Hepatic stellate cell (primary cell): ENCODE measurements at places on chromosomes 6 and 20.

DNA sequence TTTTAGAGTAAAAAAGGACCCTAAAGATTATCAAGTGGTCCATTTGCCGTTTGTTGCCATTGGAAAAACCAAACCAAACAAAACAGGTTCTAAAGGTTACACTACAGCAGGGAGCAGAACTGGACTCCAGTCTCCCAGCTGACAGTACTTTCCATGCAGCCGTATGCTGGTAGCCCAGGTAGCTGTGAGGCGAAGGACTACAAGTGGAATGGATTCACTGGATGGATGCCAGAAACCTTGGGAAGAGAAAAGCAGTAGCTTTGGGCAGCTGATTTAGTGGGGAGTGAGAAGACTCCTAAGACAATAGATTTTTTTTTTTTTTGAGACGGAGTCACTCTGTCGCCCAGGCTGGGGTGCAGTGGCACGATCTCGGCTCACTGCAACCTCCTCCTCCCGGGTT is 88.3 kb downstream of the SASH1 start:
- no peak for DNase-seq

DNA sequence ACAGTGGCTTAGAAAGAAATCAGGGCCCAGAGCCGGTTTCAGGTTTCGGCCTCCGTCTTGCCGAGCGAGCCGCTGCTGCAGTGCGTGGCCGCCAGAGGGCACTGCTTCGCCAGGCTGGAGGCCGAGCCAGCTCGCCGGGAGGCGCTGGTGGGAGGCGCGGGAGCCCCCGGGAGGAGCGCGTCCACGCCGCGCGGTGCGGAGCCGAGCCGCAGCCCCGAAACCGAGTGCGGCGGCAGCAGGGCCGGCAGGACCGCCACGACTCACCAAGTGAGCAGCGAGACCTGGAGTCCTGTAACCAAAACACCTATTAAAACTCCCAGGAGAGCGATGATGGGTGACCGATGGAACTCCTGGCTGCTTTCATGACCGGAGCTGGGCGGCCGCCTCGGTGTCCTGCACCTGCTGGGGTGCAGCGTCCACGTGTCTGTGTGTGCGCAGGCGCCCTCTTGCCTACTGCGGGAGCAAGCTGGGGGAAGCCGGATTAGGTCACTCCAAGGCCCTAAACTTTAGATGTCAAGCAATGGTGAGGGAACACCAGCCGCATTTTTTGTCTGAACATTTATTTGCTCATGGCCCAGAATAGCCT is 186.9 kb upstream of the UST start:
- DNase-seq = peak; percentile 68

- DNase-seq = no peak
Observed at GRCh38 chr6:149910721-149911151, 12.2 kb downstream of the RAET1G start.

GRCh38 chr6:1334684-1335083 is 22.8 kb downstream of the FOXQ1 start:
- no peak for DNase-seq

GRCh38 chr6:145469021-145469420 is 266.3 kb downstream of the EPM2A start:
- no peak for DNase-seq

DNA sequence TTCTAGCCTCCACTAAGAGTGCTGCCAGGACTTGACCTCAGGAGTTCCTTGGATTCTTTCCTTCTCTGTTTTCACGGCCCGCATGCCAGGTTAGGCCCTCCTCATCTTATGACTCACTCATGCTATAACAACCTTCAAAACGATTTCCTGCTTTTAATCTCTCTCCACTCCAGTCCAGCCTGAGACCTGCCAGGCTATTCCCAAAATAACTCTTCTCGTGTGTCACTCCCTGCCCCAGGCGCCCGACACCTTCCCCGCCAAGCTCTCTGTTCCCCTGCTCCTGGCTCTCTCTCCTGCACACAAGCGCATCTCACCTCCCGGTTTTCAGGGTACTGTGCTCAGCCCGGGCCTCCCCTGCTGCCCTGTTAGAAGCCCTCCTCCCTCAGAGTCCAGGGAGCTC is 64.1 kb upstream of the RPS6KA2 start:
- no peak for DNase-seq

- DNase-seq = no peak
Observed at GRCh38 chr6:159101656-159102055, 56.9 kb upstream of the TAGAP start.

DNA sequence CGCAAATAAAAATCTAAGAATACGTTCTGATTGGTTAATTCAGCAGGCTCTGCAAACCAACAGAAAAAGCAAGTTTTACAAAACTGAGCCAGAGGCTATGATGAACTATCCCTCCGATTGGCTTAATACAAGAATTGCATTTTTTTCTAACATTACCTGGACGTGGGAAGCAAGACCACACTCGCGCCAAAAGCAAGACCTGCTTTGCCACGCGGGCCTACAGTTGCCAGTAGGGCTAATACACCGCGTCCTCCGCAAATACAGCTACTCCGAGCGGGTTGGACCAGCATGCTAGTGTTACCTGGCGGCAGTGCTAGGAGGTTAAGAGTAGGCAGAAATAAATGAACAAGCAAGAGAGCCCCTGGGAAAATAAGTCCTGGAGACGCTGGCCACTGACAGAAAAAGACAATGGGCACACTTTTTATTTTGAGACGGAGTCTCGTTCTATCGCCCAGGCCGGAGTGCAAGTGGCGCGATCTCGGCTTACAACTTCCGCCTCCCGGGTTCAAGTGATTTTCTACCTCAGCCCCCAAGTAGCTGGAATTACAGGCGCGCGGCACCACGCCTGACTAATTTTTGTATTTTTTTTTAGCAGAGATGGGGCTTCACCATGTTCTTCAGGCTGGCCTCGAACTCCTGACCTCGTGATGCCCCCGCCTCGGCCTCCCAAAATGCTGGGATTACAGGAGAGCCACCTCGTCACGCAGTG is 131.9 kb upstream of the BTN3A2 start:
- no peak for DNase-seq

DNA sequence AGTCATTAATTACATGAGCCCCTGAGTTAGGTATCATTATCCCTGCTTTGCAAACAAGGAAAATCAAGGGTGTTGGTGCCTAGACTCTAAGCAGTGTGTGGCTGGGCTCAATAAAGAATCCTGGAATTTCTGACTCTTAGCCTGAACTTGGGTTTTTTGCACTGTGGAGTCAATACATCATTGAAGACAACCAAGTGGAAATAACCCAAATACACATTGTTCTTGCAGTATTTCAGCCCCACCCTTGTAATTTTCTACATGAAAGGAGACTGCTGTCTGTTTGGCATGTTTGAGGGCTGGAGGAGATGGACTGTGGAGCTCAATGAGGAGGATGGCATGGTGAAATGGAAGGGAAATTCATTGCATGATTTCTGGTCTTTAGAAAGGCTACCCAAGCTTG is 110.3 kb downstream of the CRYBG1 start:
- no peak for DNase-seq

- no peak for DNase-seq
Observed at GRCh38 chr20:31474758-31475427, at the start of the genes DEFB124 and REM1. Gene DEFB124 (minus strand): TSS chr20:31475127. CDS start chr20:31473013, 2,114 bp downstream. Gene REM1 (plus strand): TSS chr20:31475288. CDS start chr20:31476446, 1,158 bp downstream.

GRCh38 chr6:27931209-27931608 is 19.0 kb upstream of the OR2B2 start:
- DNase-seq = no peak

- no peak for DNase-seq
Observed at GRCh38 chr20:10524643-10525042, 89.5 kb downstream of the SLX4IP start.

DNA sequence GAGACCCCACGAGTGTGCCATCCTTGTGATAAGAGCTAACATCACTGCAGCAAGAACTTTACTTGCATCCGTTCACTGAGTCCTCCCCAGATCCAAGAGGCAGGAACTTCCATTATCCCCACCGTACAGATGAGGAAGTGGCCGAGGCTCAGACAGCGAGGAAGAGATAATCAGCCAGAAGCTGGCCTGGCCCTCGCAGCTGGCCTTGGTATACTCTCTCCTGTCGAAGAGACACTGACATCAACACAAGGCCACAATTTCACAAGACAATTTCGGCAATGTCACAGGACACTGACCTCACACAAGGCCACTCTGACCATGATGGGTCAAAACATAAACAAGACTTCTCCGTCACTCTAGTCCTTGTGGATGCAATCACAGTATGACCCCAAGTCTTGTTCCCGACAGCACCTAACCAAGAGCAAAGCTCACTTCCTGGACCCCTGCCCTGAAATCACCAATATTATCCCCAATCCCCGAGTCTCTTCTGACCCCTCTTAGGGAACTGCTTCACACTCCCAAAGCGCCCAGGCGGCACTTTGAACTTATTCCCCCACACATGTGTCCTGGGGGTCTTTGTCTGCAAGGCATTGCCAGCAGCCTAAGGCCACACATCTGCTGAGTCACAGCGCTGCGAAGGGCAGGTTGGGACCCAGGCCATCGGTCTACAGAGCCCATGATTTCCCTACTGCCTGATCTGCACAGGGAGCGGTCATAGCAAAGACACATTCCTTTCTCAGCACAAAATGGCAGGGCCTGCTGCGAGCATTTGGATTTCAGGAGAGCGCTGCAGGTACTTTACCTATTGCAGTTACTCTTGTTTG is 14.8 kb upstream of the VAPB start:
- DNase-seq = no peak

GRCh38 chr20:8320306-8320705 is 188.2 kb downstream of the PLCB1 start:
- no peak for DNase-seq

- DNase-seq = no peak
Observed at GRCh38 chr6:1906609-1907008, 296.9 kb downstream of the FOXC1 start.

DNA sequence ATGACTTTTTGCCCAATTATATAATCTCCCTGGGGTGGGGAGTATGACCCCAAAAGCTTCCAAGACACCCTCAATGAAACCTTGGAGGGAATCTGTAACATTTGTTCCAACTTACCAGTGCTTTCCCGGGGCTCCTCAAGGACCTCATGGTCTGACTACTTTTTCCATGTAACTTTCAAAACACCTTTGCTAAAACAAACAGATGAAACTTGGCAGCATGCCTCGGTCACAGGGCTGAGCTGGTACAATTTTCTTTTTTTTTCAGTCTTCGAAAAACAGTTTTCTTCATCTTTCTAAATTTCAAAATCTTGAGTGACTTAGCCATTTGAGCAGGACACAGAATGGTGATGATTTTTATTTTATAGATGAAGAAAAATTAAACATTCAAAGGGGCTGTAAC is 241.2 kb downstream of the BMP7 start:
- no peak for DNase-seq

DNA sequence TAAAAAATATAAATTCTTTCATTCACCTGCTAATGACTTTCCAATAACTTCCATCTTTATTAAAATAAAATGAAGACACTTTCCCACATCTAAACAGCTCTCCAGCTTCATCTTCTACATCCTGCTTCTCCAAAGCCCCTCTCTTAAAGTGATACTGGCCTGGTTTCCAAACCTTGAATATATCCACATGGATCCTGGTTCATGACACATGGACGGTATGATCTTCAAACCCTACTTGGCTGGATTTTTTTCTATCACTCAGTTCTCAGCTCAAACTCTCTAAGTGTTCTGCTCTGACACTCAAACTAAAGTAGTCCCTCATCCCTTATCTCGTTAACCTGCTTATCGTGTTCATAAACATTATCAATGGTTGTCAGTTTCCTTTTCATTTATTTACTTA is 128.2 kb downstream of the PAK5 start:
- DNase-seq = no peak

DNA sequence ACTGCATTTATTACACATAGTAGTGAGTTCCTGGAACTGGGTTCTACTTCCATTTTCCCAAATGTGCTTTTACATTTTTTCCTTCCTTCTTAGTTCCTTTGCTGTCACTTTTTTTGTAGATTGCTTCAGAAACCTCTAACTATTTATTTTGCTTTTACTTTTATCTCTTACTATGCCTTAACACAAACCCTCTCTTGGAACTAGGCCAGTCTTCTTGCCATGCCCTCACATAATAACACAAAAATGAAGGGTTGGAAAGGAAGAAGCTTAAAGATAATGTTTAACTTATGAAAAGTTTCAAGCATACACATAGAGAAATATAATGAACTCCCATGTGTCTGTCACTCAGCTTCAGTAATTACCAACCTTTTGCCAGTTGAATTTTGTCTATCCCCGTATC is 27.1 kb downstream of the TOP1 start:
- no peak for DNase-seq

DNA sequence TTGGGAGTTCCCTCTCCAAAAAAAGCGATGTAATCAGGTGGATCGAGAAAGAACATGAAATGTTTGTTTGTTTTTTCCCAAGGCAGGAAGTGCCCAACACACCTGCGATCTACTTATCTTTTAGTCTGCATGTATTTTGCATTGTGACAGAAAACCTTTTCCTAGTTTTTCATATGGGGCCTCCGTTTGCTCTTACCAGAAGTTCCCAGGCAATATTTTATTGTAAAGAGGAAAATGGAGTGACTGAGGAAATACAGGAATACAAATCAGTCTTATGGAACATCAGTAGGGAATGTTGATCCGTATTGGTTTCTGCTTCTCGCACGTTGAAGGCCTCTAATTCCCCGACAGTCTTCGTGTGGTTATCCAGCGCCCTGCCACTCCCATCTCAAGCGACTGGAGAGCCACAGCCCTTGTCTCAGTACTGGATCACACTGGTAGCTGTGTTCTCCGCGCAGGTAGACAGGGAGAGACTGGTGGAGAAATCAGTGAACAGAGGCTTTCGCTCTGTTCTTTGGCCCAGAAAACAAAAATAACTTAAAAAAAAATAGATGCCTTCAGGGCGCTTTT is 107.4 kb downstream of the TRIM27 start:
- no peak for DNase-seq

DNA sequence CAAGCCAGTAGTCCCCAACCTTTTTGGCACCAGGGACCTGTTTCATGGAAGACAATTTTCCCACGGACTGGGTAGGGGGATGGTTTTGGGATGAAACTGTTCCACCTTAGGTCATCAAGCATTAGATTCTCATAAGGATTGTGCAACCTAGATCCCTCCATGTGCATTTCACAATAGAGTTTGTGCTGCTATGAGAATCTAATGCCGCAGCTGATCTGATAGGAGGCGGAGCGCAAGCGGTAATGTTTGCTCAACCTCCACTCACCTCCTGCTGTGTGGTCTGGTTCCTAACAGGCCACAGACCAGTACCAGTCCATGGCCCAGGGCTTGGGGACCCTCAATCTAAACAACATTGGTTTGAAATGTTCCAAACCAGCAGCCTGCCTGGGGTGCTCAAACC is 137.0 kb upstream of the STXBP5 start:
- no peak for DNase-seq

GRCh38 chr6:15595461-15596173 is 67.2 kb downstream of the DTNBP1 start:
- no peak for DNase-seq
